ENCODE measurements at places on chromosomes 16 and 17. TPM values are rescaled to one million over a fixed set of nuclear protein-coding genes. Genes with fewer than 3 reads are reported as not detected.

The ACBD4 gene
- total RNA-seq = 2.6 TPM

The KRT28 gene
- not detected for total RNA-seq

The SLFN14 gene
- not detected for total RNA-seq

The ZNF597 gene
- 2.3 TPM for total RNA-seq

The PRSS8 gene
- not detected for total RNA-seq

The HSDL1 gene
- 16.0 TPM for total RNA-seq

The GUCY2D gene
- not detected for total RNA-seq

The PLLP gene
- total RNA-seq = 1.6 TPM

The COL1A1 gene
- 45.2 TPM for total RNA-seq

The CCL8 gene
- total RNA-seq = 0.16 TPM

The ATAD5 gene
- total RNA-seq = 3.4 TPM

The KRT14 gene
- not detected for total RNA-seq

The TEX14 gene
- total RNA-seq = under 0.01 TPM

The RMI2 gene
- 5.3 TPM for total RNA-seq

The CRYBA1 gene
- total RNA-seq = not detected

The PYDC1 gene
- not detected for total RNA-seq

The ELP5 gene
- 22.4 TPM for total RNA-seq

The PSMC3IP gene
- total RNA-seq = 3.6 TPM

The PARD6A gene
- total RNA-seq = 2.5 TPM

Measured in bladder microvascular endothelial cell (primary cell).